Endothelial cell of umbilical vein (primary cell): ENCODE measurements at places on chromosomes 12 and 14. TPM values are rescaled to one million over a fixed set of nuclear protein-coding genes. Genes with fewer than 3 reads are reported as not detected.
A peak's percentile ranks its signal among the peaks of the same experiment; 100 is the strongest.

Gene ADCY6
- 43.3 and 46.2 TPM in 2 replicates for total RNA-seq

Gene LRRC9
- not detected in 2 replicates for total RNA-seq

Gene SMIM41
- total RNA-seq: not detected in 2 replicates

Gene PRR4
- total RNA-seq: 2.4 and 2.8 TPM in 2 replicates

Gene LRP1
- total RNA-seq: 3.8 and 4.6 TPM in 2 replicates

Gene MYL6
- 2,364 and 2,543 TPM in 2 replicates for total RNA-seq

Gene ABCD2
- total RNA-seq: not detected in 2 replicates

Gene TC2N
- 0.40 TPM in 1 of 2 replicates, not detected in the other for total RNA-seq

Gene P3H3
- total RNA-seq: 76.5 and 92.6 TPM in 2 replicates

Gene CCER1
- not detected in 2 replicates for total RNA-seq

DNA sequence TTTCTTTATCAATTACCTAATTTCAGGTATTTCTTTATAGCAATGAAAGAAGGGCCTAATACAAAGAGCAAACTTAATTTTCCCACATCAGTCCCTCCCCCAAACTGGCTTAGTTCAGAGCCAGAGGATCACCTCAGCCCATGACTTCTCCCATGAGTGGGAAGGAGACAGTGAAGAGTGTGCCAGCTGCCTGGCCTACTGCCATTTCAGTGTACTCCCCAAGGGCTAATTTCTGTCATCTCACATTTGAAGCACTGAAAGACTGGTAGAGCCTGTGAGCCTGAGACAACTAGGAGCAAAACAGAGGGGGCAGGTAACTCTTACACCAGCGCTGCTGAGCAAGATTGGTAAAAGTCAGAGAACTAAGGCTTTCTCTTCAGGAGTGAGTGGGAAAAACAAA lies 29.1 kb upstream of the ADAM20 start:
- no peaks in the 10 kb centered on the region for H3K36me3 ChIP-seq
- no peaks in the 10 kb centered on the region for H3K27me3 ChIP-seq
- no peaks in the 10 kb centered on the region for H3K4me1 ChIP-seq
- no peak overlapping the region for H3K27ac ChIP-seq
- no peak overlapping the region for H3K4me3 ChIP-seq

GRCh38 chr14:101855958-101856357 lies 94.4 kb downstream of the PPP2R5C start:
- no peak for DNase-seq
- H3K27ac ChIP-seq: no peak overlapping the region
- peaks cover 3% of the 10 kb centered on the region for H3K36me3 ChIP-seq
- peaks cover 5% of the 10 kb centered on the region for H3K4me1 ChIP-seq
- no peaks in the 10 kb centered on the region for H3K27me3 ChIP-seq

GRCh38 chr14:51852541-51852940 lies 7.9 kb upstream of the GNG2 start:
- H3K27ac ChIP-seq: no peak overlapping the region
- H3K4me3 ChIP-seq: no peak overlapping the region
- peaks cover 1% of the 10 kb centered on the region for H3K4me1 ChIP-seq
- H3K36me3 ChIP-seq: no peaks in the 10 kb centered on the region
- no peak for DNase-seq

GRCh38 chr12:88897723-88898122 lies 317.5 kb upstream of the KITLG start:
- peak overlapping the region; percentile 98 for H3K27ac ChIP-seq
- no peaks in the 10 kb centered on the region for H3K27me3 ChIP-seq
- peaks cover 31% of the 10 kb centered on the region for H3K4me1 ChIP-seq
- peak; percentile 95 for DNase-seq

GRCh38 chr12:28996688-28997087 lies 152.4 kb upstream of the FAR2 start:
- H3K27me3 ChIP-seq: no peaks in the 10 kb centered on the region
- H3K4me1 ChIP-seq: no peaks in the 10 kb centered on the region
- H3K36me3 ChIP-seq: no peaks in the 10 kb centered on the region
- DNase-seq: no peak
- no peak overlapping the region for H3K27ac ChIP-seq
- no peak overlapping the region for H3K4me3 ChIP-seq

DNA sequence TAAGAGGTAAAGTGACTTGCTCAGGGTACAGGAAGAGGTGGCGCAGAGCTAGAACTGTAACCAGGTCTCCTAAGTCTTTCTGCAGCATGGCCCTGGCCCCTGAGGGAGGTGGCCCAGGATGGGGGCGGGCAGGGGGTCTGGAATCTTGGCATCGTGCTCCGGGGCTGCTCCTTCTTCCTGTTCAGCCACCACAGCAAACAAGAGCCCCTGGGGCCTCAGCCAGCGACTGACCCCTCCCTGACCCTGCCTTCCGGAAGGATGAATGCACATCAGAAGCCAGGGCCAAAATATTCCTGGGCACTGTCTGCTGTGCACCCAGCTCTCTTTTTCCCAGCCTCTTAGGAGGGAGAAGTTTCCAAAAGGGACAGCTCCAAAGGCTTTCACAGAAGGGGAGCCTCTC lies 242.8 kb downstream of the DPF3 start:
- peak; percentile 44 for DNase-seq
- H3K4me3 ChIP-seq: no peak overlapping the region
- peak overlapping the region; percentile 58 for H3K27ac ChIP-seq
- peaks cover 45% of the 10 kb centered on the region for H3K4me1 ChIP-seq
- no peaks in the 10 kb centered on the region for H3K36me3 ChIP-seq

DNA sequence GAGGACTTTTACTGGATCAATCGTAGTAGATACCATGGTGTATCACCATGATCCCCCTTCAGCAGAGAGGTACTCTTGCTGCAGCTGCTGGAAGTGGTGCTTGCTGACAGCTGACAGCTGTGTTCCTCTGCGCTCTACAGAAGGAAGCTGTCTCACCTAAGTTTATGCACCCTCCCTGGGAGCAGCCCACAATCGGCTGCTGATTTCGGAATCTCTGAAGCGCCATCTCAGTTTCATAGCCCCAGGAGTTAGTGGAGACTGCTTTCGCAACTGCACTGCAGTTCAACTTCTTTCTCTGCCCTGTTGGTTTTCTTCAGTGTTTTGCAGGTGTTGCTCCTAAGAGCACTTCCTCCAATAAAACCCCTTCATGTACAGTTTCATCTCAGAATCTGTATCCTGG lies 237.9 kb downstream of the PAWR start:
- H3K4me3 ChIP-seq: no peak overlapping the region
- no peak for DNase-seq
- no peaks in the 10 kb centered on the region for H3K27me3 ChIP-seq
- H3K27ac ChIP-seq: peak overlapping the region; percentile 48
- H3K4me1 ChIP-seq: peaks cover 44% of the 10 kb centered on the region
- H3K36me3 ChIP-seq: no peaks in the 10 kb centered on the region

DNA sequence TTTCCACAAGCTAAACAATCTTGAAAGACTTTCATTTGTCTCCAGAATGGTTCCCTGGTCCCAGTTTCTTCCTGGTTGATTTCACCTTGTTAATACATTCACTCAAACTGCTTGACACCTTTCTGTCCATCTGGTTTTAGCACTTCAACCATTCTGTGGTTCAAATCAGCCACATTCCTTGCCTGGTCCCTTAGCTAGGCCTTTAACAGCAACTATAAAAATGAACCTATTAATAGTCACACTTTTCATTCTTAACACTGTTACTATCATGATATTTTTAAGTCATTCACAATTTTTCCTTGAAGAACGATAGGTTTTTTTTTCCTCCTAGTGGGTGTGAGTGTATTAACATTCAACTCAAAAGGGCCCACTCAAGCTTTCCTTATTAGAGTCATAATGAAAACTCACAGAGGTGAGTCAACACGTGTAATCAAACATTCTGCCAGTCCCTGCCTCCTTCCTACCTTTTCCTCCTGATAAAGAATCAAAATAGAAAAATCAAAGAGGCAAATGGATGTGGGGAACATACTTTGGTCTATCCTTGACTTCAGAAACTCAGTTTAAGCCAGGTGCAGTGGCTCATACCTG lies 34.4 kb upstream of the CCNT1 start:
- H3K27me3 ChIP-seq: peaks cover 7% of the 10 kb centered on the region
- no peak for DNase-seq
- H3K4me1 ChIP-seq: no peaks in the 10 kb centered on the region

DNA sequence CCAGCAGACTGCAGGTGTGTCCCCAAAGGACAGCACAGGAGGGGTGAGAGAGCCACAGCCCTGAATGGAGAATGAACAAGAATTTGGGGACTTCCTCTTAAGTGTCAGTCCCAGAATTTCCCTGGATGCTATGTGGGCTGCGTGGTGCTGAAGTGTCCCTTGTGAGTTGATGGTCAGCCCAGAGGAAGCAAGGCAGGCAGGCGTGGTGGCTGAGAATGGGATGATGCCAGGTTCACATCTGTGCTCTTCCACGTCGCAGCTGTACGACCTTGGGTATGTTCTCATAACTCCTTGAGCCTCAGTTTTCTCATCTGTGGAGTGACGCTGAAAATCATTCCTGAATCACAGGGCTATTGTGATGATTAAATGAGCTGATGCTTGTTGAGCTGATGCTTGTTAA lies 62.1 kb upstream of the GPATCH2L start:
- H3K27ac ChIP-seq: no peak overlapping the region
- H3K4me3 ChIP-seq: no peak overlapping the region
- H3K4me1 ChIP-seq: no peaks in the 10 kb centered on the region
- no peaks in the 10 kb centered on the region for H3K27me3 ChIP-seq
- no peaks in the 10 kb centered on the region for H3K36me3 ChIP-seq

- H3K4me3 ChIP-seq: no peak overlapping the region
- peaks cover 16% of the 10 kb centered on the region for H3K4me1 ChIP-seq
- H3K27me3 ChIP-seq: peaks cover 1% of the 10 kb centered on the region
These were observed 3.0 kb downstream of the ARHGAP5 start for GRCh38 chr14:32080001-32080510.

DNA sequence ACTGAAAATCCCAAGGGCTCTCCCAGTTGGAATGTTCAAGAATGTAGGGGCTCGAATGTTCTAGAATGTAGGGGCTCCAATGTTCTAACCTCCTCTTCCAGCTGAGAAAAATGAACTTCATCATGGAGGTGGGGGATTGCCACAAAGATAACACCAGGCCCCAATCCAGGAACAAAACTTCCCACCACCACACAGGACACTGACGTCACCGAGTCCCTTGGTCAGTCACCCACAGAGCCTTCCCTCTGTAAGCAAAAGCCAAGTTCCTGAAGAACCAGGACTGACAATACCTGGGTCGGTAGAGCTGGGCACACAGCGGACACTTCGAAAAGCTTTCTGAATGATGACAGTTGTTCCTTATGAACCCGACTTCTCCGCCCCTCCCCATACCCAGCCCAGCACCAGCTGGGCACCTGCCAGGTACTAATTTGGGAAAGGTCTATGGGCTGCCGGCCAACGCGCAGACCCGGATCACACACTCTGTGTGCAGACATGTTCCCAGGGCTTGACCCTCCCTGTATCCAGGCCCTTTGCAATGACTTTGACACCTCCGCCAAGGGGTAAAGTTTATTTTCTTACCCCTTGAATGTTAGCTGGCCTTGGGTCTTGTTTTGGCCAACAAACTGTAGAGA lies 18.9 kb downstream of the ITPK1 start:
- no peak overlapping the region for H3K27ac ChIP-seq
- H3K36me3 ChIP-seq: no peaks in the 10 kb centered on the region
- H3K27me3 ChIP-seq: no peaks in the 10 kb centered on the region
- no peak for DNase-seq
- no peak overlapping the region for H3K4me3 ChIP-seq

DNA sequence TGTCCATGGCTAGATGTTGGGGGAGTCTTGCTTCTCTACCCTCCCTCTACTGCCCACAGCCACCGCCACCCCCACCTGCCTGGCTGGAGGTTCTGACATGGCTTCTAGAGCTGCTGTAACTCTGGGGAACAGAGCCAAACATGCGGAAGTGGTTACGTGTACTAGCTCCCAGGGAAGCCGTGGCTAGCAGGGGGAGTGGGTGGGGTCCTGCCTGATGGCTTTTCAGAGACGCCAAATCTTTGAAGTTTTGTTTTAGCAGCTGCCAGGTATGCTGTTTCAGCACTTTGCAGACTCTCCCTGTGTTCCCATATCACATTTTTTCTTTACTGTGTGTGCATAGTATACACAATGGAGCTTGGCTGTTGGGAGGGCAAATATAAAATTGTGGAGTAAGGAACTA lies 150.3 kb downstream of the TGFB3 start:
- H3K27me3 ChIP-seq: no peaks in the 10 kb centered on the region
- no peak overlapping the region for H3K4me3 ChIP-seq
- no peak overlapping the region for H3K27ac ChIP-seq
- no peak for DNase-seq

DNA sequence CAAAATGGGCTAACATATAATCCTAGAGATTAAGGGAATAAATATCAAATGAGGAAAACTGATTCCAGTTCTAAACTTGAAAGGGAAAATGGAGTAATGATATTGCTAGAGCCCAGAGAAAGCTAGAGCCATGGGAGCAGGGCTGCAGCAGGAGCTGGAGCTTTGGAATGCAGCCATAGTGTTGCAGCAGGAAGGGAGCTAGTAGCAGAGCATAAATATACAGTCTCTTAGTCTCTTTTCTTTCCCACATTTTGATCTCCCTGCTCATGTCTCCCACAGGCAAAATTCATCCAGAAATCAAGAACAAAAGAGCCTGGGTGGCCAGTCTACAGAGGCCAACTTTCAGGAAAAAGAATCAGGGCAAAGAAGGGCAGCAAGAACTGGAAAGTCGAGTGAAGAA lies 253.7 kb downstream of the ATXN7L3B start:
- no peaks in the 10 kb centered on the region for H3K36me3 ChIP-seq
- no peak overlapping the region for H3K4me3 ChIP-seq
- no peak for DNase-seq
- H3K27me3 ChIP-seq: no peaks in the 10 kb centered on the region
- H3K27ac ChIP-seq: no peak overlapping the region

DNA sequence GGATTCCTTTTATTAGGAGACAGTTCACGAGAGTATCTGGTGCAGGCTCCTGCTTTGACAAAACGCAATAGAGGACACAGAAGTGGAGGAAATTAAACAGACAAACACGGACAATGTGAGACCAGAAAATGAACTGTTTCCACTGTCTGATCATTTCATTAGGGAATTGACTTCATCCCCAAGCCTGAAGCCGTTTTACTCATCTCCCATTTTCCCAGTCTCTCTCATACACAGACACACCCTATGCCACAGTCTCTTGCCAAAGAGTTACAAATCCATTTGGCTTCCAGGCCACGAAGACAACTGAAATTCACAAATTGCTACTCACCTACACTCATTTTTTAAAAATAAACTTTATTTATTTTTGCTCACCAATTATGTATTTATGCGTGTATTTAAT lies 1087.8 kb upstream of the TMEM132C start:
- no peaks in the 10 kb centered on the region for H3K36me3 ChIP-seq
- no peak for DNase-seq
- no peak overlapping the region for H3K4me3 ChIP-seq
- no peaks in the 10 kb centered on the region for H3K27me3 ChIP-seq

GRCh38 chr12:27981874-27982273 lies 9.3 kb upstream of the PTHLH start:
- no peaks in the 10 kb centered on the region for H3K36me3 ChIP-seq
- peaks cover 6% of the 10 kb centered on the region for H3K27me3 ChIP-seq
- no peak overlapping the region for H3K27ac ChIP-seq
- DNase-seq: no peak
- H3K4me3 ChIP-seq: no peak overlapping the region

DNA sequence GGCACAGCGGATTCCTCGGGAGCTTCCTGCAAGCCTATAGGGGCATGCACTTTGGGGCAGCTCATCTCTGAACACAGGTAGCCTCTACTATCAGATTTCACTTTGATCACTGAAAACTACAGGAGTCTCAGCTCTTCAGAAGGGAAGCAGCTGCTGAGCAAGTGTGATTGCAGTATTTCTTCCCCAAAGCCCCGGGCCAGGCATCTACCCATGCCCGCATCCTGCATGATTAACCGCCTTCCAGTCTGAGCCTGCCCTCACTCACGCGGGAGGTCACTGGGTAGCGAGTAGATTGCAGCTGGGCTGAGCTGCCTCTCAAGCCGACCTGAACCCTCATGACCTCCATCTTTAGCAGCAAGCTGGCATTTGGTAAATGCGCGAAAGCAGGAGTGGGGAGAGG lies 334.7 kb downstream of the DPF3 start:
- H3K4me3 ChIP-seq: no peak overlapping the region
- no peaks in the 10 kb centered on the region for H3K36me3 ChIP-seq
- H3K27ac ChIP-seq: no peak overlapping the region
- H3K4me1 ChIP-seq: no peaks in the 10 kb centered on the region
- no peaks in the 10 kb centered on the region for H3K27me3 ChIP-seq
- peak; percentile 39 for DNase-seq
